Omental fat pad (tissue), 4 donors: ENCODE measurements at places on chromosomes 3 and 15.

- no peak for DNase-seq
Measured at GRCh38 chr3:60600848-60601247, 650.4 kb downstream of the FHIT start.

DNA sequence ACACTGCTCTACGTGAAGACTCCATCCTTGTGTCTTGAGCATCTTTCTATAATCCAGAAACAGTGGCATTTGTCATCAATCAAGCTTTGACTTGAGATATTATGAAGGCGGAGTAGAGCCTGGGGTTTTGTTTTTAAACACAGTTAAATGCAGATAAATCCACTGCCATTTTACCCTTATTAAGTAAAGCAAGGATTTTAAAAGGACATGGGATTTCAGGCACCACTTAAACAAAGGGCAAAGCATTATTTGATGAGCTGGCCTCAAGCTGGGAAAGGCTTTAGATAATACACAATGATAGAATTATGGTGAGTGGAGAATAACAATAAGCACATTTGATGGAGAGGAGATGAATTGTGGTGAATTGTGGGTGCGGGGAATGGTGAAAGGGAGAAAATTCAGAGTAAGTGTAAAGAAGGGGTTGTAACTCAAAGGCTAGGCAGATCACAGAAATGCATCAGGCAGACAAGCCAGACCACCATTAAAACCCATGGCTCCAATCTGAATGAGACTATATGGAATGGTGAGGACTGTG lies 54.9 kb upstream of the GLCE start:
- DNase-seq = no peak

DNA sequence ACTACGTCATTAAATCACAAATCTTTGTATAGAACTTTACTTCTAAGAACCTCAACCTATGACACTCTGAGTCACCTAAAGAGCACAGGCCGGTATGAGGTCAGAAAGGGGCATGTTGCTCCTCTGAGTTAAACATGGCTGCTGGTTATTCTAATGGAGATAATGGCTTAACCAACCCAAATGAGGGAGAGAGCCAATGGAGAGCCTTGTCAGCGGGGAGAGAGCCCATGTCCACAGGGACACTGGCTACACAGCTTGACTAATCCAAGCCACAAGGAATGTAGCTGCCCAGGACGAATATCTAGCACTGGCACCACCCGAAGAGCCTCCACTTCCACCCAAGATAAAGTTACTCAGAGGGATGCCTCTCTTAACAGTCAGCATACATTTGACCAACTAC lies 77.0 kb upstream of the STAC start:
- no peak for DNase-seq

GRCh38 chr3:99313485-99313884 lies 324.9 kb upstream of the COL8A1 start:
- no peak for DNase-seq

GRCh38 chr3:183356920-183357319 lies 71.5 kb downstream of the MCF2L2 start:
- no peak for DNase-seq

DNA sequence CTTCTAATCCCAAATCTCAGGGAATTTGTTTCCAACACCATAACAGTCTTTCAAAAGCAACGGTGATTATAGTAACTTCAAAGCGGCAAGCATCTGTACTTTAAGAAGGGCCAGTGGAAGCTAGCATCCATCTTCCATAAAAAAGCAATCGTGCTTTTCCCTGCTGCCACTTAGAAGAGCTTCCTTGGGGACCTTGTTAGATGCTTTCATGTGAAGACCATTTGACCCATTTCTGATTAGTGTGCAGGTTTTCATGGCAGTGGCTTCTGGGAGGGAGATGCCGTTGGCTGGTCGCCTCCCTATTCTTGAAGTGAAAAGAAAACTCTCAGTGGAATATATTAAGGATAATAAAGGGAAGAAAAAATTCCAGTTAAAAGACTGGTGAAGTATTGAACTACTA lies 354.1 kb downstream of the ROBO2 start:
- no peak for DNase-seq

- DNase-seq = no peak
Measured at GRCh38 chr3:72352176-72352575, 496.1 kb downstream of the SHQ1 start.

DNA sequence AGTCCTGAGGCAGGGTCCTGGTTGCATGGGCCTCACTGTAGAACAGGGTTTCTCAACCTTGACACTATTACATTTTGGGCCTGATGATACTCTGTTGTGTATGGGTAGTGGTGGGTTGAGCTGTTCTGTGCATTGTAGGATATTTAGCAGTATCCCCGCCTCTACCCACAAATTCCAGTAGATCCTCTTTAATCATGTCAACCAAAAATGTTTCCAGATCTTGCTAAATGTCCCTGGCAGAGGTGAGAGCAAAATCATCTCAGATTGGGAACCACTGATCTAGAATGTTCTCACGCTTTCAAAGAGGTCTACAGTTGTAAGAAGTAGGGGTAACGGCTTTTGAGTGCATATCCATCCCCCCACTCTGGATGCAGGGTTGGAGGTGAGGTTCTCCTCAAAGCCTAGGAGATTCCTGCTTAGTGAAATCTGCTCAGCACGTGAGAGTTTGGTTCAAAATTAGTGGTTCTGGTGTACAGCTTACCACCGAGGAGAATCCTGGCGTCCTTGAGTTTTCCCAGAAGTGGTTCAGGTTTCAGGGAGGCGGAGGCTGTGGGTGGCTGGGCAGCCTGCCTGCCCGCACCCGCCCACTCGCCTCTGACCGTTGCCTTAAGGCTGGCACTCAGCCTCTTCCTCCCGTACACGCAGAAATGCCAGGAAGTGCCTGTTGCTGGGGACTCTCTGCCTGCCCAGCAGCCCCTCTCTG lies 5.3 kb downstream of the ACVR2B start:
- no peak for DNase-seq

DNA sequence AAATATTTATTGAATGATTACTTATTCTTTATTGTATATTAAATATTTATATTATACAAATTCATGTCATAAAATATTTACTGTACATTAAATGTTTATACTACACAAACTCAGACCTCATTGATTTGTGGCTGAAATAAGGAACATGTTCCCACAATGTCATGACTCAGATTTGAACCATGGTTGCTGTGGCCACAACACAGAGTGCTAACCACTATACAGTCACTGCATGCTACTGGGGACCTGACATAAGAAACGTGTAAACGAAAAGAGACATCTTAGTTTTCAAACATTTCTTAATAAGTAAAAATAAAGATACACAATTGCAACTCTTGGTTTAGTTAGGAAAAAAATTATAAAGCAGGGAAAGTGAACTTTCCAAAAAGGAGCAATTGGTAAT lies 99.1 kb upstream of the AGTR1 start:
- DNase-seq = no peak

GRCh38 chr3:149660462-149660861 lies 2.6 kb upstream of the WWTR1 start:
- DNase-seq = no peak

DNA sequence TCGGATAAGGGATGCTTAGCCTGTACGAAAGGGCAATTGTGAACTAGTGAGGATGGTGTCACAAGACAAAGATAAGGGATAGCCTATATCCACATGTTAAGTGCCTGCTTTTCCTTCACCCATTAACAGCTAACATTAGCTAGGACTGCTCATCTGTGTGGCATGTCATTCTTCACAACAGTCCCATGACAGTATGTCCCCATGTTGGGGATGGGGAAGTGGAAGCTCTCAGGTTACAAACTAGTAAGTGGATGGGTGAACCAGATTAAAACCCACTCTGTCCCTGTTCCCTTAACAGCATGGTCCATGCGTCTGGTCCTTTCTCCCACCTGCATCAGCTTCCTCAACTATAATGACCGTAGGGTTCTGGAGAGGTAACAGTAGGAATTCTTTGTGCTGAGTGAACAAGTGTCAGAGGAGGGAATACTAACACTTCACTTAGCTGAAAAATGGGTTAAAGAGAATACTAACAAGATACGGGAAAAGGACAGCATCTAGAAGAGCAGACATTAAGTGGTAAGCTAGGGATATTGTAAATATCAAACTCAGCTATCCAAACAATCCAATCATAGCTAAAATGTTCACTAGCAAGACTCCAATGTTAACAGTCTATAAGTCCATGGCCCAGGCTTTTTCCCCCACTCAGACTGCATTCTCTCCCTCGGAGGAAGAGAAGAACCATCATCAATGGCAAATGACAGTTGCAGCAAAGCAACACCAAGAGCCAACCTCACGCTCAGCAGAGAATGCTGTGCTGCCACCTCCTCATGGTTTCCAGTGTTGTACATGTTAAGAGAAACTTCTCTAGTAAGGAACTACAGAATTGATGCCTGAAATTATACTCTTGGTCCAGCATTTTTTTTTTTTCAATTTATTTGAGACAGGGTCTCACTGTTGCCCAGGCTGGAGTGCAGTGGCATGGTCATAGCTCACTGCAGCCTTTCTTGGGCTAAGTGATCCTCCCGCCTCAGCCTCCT lies 5.0 kb downstream of the RPLP1 start:
- DNase-seq = no peak

DNA sequence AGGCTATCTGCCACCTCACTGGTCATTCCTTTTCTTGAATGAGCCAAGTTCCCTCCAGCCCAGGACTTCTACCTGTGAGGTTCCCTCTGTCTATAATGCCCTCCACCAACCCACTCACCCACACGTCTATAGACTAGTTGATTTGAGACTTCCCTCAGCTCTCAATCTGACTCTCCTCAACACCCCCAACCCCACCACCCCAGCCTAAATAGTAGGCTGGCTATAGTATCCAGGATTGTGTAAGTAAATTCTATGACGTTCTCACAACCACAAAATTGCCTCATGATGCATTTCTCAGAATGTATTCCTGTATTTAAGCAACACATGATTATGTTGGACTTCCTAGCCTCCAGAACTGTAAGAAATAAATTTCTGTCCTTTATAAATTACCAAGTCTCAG lies 2.2 kb downstream of the PLSCR1 start:
- DNase-seq = no peak

GRCh38 chr3:58353722-58354553 lies 21.2 kb downstream of the PXK start:
- DNase-seq = no peak

DNA sequence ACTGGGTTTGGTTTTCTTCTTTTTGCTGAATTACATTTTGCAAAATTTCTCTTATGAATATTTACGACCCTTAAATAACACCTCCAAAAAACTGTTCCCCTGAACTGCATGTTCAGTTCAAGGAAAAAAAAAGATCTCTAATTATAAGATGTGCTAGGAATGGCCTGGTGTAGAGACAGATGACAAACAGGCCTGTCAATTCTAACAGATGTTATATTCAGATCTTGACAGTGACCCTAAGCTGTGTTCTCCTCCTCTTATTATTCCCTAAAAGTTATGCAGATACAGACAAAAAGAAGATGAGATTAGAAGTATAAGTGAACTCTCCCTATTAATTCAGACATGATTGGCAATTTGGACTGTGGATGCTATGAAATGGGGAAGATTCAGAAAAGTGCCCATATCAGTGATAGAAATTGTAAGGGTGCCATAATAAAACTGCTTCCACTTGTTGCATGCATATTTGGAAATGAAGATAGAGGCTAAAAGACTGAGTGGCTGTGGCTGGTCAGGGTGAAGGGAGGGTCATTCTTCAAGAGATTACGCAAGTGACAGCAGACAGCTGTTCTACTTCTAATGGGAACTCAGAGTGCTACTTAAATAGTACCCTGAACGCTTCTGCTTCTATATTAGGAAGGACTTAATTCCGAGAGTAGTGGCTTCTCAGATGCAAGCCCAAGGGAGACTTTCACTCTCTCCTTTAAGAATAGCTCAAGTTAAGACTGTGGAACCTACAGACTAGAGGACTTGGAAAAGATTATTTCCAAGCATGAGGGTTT lies 75.5 kb downstream of the ADAMTS9 start:
- no peak for DNase-seq

DNA sequence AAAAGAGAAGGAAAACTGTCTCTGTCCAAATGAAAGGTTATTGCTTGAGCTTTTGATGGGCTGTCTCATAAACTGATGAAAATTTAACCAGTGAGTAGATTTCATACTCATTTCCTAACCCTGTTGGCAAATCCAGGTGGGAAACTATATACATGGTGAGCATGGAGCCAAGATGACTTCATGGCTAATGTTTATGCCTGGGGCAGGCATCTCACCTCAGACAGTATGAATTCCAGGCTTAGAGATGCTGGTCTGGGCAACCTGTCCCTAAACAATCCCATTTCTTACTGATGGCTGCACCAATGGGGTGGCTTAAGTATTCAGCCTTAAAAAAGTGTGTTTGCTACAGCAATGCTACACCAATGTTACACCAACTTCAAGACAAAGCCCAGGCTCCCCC lies 58.1 kb downstream of the SLTM start:
- DNase-seq = no peak

DNA sequence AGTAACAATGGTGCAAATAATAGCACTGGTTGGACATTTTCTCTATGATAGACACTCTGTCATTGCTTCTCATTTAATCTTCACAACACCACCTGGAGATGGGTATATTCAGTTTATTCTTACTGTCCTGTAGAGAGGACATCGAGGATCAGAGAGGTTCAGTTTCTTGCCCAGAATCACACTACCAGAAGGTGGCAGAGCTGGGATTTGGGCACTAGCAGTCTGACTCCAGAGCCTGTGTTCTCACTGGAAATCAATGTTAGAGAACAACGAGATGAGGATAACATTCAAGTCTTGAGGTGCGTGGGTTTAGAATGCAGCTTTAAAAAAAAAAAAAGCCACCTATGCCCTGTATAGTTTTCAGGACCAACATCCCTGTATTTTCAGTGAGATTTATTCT lies 127.8 kb downstream of the SYNPR start:
- no peak for DNase-seq

GRCh38 chr3:62325896-62326295 lies 47.5 kb downstream of the FEZF2 start:
- no peak for DNase-seq

GRCh38 chr3:119147494-119147893 lies 1.5 kb downstream of the TEX55 start:
- no peak for DNase-seq

GRCh38 chr3:55661141-55661540 lies 174.0 kb upstream of the WNT5A start:
- no peak for DNase-seq

- DNase-seq = no peak
Measured at GRCh38 chr3:135532021-135532420, 433.5 kb upstream of the PPP2R3A start.

DNA sequence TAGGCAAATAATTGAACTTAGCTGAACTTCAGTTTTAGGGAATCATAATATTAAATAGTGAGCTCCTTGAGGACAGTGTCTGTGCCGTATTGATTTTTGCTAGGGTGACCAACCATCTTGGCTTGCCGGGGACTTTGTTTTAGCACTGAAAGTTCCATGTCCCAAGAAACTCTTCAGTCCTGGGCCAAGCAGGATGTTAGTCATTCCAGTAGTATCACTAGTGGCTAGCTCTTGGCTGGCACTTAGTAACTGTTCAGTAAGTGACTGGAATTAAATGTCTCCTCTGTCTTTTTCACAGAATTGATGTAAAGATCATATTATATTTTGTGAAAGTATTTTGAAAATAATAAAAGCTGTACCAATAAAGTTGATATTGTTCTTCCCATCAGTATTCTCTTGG lies 42.3 kb downstream of the RSRC1 start:
- no peak for DNase-seq

DNA sequence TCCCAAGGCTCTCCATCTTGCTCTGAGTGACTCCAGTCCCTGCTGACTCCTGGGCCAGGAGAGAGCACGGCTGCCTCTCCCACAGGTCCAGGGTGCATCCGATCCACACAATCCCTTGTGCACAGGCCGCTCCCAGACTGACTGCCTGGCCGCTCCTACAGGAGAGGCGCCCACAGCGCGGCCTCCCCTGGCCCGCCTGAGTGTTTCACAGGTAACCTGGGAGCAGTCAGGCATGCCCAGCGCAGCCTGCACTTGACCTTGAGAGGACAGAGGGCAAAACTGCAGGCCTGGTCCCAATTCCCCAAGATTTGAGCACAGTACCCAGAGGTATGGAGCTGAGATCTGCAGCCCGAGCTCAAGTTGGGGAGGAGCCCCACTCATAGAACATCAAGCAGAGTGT lies 490.2 kb downstream of the CNTN6 start:
- DNase-seq = no peak
